ENCODE measurements at places on chromosomes 4 and X.

DNA sequence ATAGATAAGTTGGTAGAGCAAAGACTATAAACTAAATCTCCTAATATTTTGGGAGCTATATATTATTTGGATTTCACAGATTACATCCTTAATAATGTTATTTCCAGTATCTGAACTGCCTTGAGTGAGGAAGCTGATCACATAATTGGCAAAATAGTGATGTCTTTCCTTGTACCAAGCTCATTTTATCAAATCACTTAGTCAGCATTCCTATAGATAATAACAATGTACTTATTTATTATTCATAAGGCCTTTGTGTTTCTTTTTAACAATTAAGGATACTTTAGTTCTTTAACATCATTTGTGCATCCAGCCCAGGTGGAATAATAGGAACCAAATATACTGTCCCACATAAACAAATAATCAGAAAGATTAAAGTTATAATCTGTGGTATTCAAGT, 1093.6 kb downstream of the PCDH18 start:
- DNase-seq, result no peak

- no peak for DNase-seq
Measured at GRCh38 chr4:40846532-40846931, 96.8 kb downstream of the NSUN7 start.

- no peak for DNase-seq
Measured at GRCh38 chr4:77917601-77918000, 55.0 kb downstream of the MRPL1 start.

DNA sequence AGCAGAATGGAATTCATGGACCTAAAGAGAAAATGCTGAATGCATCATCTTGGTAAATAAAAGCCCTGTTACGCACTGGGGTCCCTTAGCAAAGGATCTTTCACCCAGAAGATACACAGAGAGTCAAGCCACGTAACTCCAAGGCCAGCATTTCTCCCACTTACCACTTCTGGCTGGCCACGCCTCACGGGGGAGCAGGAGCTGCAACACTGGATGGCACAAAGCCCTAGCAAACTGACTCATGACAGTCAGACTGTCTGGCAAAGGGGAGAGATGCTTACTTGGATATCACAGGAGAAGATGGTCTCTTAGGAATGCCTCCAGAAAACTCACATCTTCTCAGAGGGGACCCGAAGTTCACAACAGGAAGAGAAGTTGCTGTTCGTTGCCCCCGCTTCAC, 51.4 kb upstream of the BCLAF3 start:
- no peak for DNase-seq

DNA sequence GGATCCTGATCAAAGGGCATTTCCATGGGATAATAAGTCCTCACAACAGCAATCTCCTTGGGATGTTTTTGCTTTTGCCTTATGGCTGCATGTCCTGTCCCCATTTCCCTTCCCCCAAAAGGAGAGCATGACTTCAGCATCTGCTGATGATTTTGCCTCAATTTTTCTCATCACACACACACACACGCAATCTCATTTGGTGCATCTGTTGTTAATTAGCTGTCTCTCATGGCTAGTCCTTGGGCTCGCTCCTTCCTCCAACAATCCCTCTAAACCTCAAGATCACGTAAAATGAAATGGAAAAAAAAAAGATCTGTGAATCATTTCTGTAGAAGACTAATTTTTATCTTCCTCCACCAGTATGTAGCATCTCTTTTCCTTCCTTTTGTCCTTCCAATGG, 153.6 kb downstream of the RBMX2 start:
- no peak for DNase-seq

DNA sequence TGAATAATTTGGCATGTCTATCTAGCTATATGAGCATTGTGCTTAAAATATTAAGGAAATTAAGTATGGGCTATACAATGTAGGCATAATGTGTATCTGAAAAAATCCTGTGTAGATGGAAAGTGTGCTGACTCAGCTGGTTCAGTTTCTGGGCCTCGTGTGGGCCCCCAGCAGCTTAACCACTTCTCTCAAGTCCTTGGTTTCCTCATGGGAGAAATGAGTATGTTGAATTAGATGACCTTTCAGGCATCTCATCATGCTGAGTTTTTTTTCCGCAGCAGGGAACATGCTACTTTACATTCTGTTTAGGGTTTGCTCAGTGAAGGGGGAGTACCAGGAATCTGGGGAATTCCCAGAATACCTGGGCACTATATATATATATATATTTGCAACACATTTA, 30.5 kb downstream of the RHOH start:
- no peak for DNase-seq
